ENCODE measurements at places on chromosomes 2 and 18. TPM values are rescaled to one million over a fixed set of nuclear protein-coding genes. Genes with fewer than 3 reads are reported as not detected.

DNA sequence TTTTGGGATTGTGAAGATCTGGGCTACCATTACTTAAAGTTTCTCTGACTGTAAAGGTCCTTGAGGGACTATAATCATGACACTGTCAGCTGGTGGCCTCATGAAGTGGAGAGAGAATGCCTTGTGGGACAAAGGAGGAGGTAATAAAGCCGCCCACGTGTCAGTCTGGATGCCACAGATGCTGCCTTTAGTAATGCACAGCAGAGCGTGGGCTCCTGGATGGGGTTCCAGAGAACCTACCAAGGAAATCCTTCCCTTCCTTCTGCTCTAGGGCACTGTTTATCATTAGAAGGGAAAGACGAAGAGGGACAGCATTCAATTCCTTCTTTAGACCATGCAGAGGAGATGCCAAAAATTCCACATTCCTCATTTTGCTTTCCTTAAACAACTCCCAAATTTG lies 63.5 kb downstream of the COL5A2 start:
- no peak for DNase-seq
- peaks cover 47% of the 10 kb centered on the region for H3K4me1 ChIP-seq
- H3K27me3 ChIP-seq: no peaks in the 10 kb centered on the region
- H3K27ac ChIP-seq: peak overlapping the region; percentile 94
- no peak overlapping the region for H3K4me3 ChIP-seq

GRCh38 chr2:224966613-224967012 lies 75.7 kb downstream of the DOCK10 start:
- no peaks in the 10 kb centered on the region for H3K27me3 ChIP-seq
- no peak overlapping the region for H3K4me3 ChIP-seq
- no peaks in the 10 kb centered on the region for H3K36me3 ChIP-seq
- H3K4me1 ChIP-seq: no peaks in the 10 kb centered on the region
- no peak overlapping the region for H3K27ac ChIP-seq
- no peak for DNase-seq

DNA sequence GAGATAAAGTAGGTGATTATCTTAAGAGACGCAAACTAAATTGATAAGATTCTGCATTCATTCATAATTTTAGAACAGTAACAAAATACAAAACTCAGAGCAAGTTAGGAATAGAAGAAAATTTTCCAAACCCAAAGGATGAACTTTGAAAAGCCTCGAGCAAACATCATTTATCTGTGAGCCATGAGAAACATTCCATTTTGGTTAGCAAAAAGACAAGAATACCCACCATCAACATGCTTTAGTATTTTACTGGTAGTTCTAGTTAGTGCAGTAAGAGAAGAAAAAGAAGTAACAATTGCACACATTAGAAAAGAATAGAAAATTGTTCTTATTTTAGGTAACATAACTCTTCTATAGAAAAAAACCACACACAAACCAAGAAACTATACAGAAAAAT lies 291.3 kb upstream of the TCF4 start:
- no peak overlapping the region for H3K27ac ChIP-seq
- H3K4me3 ChIP-seq: no peak overlapping the region
- H3K27me3 ChIP-seq: no peaks in the 10 kb centered on the region
- no peak for DNase-seq
- H3K4me1 ChIP-seq: peaks cover 4% of the 10 kb centered on the region
- no peaks in the 10 kb centered on the region for H3K36me3 ChIP-seq

- no peak for DNase-seq
- H3K36me3 ChIP-seq: no peaks in the 10 kb centered on the region
- no peak overlapping the region for H3K27ac ChIP-seq
Observed at GRCh38 chr2:133040170-133040569, 370.2 kb upstream of the LYPD1 start.

- H3K27me3 ChIP-seq: no peaks in the 10 kb centered on the region
- DNase-seq: peak; percentile 69
Observed at GRCh38 chr2:223613017-223613950, 11.1 kb upstream of the SCG2 start.

- no peaks in the 10 kb centered on the region for H3K4me1 ChIP-seq
- no peak for DNase-seq
- H3K27me3 ChIP-seq: no peaks in the 10 kb centered on the region
- no peak overlapping the region for H3K27ac ChIP-seq
- H3K4me3 ChIP-seq: no peak overlapping the region
Observed at GRCh38 chr18:76134628-76135027, 360.4 kb downstream of the ZNF516 start.

DNA sequence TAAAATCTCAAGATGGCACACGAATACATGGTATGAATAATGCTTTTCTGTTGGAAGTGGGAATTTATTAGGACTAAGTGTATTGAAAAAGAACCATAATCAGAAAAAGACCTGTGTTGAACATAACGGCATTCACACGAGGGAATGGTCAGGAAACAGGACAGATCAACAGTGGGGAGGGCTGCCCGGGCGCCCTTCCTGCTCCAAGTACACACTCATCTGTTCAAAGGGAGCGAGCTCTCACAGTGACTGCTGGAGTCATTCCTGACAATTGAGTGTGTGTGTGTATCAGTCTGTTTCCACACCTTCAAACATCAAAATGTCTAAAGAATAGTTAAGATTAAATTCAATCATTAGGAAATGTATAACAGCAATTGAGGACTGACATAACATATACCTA lies 167.2 kb downstream of the HDAC4 start:
- H3K27ac ChIP-seq: no peak overlapping the region
- H3K4me1 ChIP-seq: peaks cover 38% of the 10 kb centered on the region
- no peak for DNase-seq
- no peak overlapping the region for H3K4me3 ChIP-seq
- no peaks in the 10 kb centered on the region for H3K27me3 ChIP-seq

DNA sequence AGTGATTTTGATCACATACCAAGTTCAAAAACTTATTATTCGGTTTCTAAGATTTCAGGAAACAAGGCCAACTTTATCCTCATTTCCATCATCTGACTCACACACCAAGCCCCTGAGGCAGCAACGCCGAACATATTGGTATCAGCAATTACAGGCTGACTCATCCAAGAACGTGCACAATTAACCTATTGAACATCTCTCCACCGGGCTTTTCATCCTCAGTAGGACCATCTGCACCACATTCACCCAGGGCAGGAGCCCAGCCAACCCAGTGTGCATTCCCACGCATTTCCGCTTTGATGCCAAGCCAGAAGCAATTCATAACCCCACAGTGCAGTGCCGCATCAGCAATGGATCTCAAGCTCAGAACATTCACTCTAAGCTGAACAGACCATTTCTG lies 52.9 kb downstream of the SCG2 start:
- no peaks in the 10 kb centered on the region for H3K27me3 ChIP-seq
- peak overlapping the region; percentile 4 for H3K4me3 ChIP-seq
- peaks cover 25% of the 10 kb centered on the region for H3K4me1 ChIP-seq
- H3K36me3 ChIP-seq: no peaks in the 10 kb centered on the region

- no peak overlapping the region for H3K27ac ChIP-seq
- H3K27me3 ChIP-seq: no peaks in the 10 kb centered on the region
- no peak overlapping the region for H3K4me3 ChIP-seq
- no peak for DNase-seq
- H3K36me3 ChIP-seq: no peaks in the 10 kb centered on the region
Observed at GRCh38 chr18:33716061-33716683, 138.2 kb downstream of the ASXL3 start.

DNA sequence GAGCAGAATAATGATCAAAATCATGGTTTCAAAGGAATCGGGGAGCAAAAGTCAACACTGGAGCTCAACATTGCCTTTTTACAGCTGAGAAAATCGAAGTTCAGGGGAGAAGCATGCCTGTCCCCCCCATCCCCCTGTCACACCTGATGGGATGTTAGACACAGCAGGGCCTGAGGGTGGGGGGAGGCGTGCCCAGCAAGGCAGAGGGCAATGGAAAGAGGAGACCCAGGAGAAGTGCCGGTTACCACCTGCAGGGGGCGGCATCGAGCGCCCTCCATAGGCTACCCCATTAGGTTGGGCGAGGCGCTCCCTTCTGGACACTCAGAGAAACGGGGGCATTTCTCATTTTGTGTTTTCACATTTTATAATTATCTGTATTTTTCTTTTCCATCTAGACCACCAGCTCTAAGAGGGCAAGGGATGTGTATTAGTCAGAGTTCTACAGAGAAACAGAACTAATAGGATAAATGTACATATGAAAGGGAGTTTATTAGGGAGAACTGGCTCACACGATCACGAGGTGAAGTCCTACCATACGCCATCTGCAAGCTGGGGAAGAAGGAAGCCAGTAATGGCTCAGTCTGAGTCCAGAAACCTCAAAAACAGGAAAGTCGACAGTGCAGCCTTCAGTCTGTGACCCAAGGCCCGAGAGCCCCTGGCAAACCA lies 271.3 kb downstream of the LRATD1 start:
- DNase-seq: peak; percentile 72
- no peak overlapping the region for H3K4me3 ChIP-seq

DNA sequence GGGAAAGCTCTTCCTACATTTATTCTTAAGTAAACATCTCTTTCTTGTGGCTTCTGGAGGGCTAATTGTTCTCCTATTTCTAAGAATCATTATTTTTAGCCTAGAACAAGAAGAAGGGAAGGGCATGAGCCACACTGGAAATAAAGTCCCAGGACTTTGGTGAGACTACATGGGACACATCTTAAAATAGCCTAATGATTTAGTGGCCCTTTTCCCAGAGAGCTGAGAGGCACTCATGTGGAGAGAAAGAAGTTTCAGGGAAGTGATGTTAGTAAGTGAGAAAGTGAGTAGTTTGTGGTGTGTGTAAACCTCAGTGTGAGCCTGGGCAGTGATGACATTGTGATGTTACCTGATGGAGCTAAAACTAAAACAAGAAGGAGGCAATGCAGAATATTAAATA lies 14.6 kb downstream of the ITGA4 start:
- H3K27me3 ChIP-seq: no peaks in the 10 kb centered on the region
- H3K27ac ChIP-seq: no peak overlapping the region
- no peak for DNase-seq
- peaks cover 8% of the 10 kb centered on the region for H3K36me3 ChIP-seq

GRCh38 chr2:64338910-64339500 lies 115.0 kb upstream of the LGALSL start:
- no peak for DNase-seq
- H3K4me1 ChIP-seq: no peaks in the 10 kb centered on the region
- no peak overlapping the region for H3K4me3 ChIP-seq
- no peaks in the 10 kb centered on the region for H3K36me3 ChIP-seq

Gene HOXD12
- not detected for polyA plus RNA-seq

DNA sequence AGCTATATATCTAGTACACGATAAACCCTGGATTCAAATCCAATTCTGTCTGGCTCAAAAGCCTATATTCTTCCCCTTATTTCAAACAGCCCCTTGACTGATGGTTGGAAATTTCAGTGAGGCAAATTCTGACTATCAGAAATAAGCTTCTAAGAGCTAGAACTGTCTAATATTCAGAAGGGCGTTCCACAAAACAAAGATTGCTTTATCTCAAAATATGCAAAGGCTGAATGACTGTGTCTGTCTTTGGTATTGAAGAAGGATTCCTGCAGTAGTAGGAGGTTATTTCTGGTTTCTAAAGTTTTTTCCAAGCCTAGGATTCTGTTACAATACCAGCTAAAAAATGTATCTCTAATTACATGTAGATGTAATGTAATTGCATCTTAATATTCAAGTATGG lies 31.1 kb downstream of the DRC1 start:
- no peaks in the 10 kb centered on the region for H3K36me3 ChIP-seq
- H3K4me1 ChIP-seq: no peaks in the 10 kb centered on the region
- H3K27ac ChIP-seq: no peak overlapping the region

Gene LRP1B
- 0.28 TPM for polyA plus RNA-seq

DNA sequence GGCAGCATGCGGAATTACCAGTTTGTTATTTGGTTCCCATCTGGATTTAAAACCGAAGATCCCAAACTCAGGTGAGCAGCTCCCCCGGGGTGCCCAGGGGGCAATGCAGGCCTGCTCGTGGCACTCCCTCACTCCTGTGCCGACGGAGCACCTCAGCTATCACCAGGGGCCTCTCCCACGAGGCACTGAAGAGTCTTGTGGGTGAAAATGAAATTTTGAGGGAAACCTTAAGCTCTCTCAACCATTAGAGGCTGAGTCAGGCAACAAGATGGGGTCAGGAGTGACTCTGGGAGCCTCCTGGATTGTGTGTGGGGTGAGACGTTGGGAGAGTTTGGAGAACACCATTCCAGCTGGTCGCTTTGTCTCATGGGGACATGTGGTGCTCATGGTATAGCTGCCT lies 189.0 kb downstream of the PRKCE start:
- H3K4me1 ChIP-seq: peaks cover 20% of the 10 kb centered on the region
- no peak overlapping the region for H3K27ac ChIP-seq
- no peaks in the 10 kb centered on the region for H3K36me3 ChIP-seq

- DNase-seq: no peak
- H3K27me3 ChIP-seq: no peaks in the 10 kb centered on the region
- H3K4me1 ChIP-seq: no peaks in the 10 kb centered on the region
- H3K27ac ChIP-seq: no peak overlapping the region
Observed at GRCh38 chr2:52144590-52144989, 1112.7 kb upstream of the NRXN1 start.

DNA sequence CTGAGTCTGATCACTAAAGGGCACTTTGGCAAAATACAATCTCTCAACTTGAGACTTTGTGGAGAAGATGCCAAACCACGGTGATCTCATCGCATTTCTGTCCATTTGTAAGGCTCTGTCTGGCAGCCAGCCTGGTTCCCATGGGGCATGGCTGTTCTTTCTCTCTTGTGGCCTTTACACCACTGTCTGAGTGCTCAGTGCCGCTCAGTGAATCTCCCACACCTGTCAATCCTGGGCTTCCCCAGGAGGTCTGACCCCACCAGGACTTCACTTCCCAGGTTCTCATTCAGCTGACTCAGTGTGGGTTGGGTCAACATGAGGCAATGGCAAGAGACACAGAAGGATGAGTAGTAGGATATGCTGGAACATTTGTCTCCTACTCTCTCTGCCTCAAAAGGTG lies 96.8 kb upstream of the TRIB2 start:
- H3K4me3 ChIP-seq: no peak overlapping the region
- H3K27me3 ChIP-seq: no peaks in the 10 kb centered on the region
- DNase-seq: no peak
- peaks cover 8% of the 10 kb centered on the region for H3K4me1 ChIP-seq

Gene SIX3
- 0.67 TPM for polyA plus RNA-seq

DNA sequence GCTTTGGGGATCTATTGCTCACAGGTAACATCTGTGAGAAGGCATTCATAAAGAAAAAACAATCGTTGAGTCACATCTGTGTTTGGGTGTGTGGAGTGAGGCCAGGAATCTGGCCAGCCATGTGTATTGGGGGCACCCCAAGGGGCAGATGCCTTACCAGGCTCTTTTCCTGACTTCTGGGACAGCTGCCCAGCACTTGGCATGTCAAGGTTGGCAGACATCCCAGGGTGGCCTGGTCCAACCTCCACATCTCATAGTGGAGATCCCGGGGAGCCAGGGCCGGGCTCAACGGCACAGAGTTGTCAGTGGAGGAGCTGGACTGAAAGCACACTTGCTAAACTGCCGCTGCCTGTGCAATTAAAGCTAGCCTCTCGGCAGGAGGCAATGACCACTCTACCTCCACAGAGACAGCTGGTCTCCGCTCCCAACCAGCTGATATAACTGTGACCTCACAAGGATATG lies 75.3 kb upstream of the MGAT4A start:
- H3K27ac ChIP-seq: peak overlapping the region; percentile 65
- no peaks in the 10 kb centered on the region for H3K36me3 ChIP-seq
- H3K4me3 ChIP-seq: no peak overlapping the region

DNA sequence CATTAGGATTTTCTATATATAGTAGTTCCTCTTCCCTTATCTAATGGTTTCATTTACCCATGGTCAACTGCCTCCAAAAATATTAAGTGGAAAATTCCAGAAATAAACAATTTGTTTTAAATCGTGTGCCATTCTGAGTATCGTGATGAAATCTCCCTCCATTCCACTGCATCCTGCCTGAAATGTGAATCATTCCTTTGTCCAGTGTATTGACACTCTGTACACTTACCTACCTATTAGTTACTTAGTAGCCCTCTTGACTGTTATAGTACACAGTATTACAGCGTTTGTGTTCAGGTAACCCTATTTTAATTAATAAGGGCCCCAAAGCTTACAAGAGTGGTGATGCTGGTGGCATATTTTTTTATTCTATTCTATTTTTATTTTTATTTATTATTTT lies 26.2 kb downstream of the TAF4B start:
- DNase-seq: no peak
- H3K4me1 ChIP-seq: no peaks in the 10 kb centered on the region
- no peaks in the 10 kb centered on the region for H3K36me3 ChIP-seq

All from SK-N-SH (cell line).